ENCODE measurements at places on chromosomes 13 and 19.

DNA sequence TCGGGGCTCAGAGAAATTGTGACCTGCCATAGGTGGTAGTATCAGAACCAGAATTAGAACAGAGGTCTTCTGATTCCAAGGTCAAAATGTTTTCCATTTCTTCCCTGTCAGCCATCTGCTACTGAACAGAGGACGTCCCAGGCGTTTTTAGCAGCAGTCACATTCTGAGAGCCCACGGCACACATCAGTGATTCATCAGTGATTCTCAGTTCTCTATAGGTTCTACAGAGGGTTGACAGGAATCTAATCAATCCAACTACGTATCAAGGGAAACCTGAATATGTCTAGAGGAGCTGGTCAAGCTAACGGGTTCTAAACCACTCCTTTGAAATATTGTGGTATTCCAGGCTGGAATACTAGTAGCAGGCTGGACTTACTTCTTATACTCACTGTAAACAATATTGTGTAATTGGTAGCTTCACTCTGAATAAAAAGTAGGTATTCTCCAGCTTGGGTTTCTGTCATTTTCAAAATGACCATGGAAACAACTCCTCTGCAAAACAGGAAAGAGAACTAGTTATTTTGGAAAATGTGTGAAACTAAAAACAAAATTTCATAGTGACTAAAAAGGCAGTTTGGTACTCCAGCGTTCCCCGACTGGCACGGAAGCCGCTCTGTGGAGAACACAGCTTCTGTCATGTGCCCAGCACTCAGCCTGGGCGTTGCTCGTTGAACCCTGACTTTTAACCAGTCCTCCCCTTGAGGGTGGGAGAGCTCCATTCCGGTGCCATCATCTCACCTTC is 43.2 kb downstream of the FLT3 start:
- DNase-seq = no peak

GRCh38 chr13:85313761-85314503 is 485.3 kb downstream of the SLITRK6 start:
- no peak for DNase-seq

DNA sequence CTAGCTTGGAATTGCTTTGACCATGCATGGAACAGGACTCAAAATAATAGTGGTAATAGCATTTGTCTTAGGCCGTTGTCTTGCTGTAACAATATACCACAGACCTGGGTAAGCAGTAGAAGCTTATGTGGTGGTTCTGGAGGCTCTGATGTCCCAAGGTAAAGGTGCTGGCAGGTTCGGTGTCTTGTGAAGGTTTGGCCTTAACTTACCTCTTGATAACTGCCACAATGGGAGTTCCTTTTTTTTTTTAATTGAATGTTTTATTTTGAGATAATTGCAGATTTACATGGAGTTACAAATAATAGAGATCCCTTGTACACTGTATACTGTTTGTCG is 5.8 kb downstream of the RPL21 start:
- DNase-seq = no peak

GRCh38 chr19:49779731-49780555 is 13.1 kb downstream of the AP2A1 start:
- DNase-seq = no peak

DNA sequence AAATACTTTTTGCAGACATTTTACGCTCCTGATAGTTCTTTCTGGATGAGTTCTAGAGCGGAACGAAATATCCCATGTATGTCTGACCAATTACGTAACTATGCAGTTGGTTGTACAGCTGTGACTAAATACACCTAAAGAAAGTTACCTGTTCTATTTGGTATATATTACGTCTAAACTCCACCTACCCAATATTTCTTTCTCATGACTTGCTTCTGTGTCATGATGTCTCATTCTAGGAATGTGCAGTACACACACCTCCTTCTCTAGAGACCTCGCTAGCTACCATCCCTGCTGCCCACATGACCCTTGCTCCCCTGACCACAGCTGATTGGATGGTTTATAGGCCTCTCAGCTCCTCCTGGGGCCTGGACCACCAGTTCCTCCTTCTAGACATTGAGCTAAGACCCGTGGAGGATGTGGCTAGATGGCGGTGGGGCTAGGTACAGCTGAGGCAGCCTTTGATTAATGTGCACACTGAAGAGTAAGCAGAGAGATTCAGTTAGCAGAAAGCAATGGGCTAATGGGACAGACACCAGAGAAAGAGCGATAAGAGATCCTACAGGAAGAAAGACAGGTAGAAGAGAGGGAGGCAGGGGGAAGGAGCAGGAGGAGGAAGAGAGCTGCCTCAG is 422.1 kb downstream of the COG6 start:
- no peak for DNase-seq

- DNase-seq = no peak
Measured at GRCh38 chr19:2282062-2282861, at the start of gene PEAK3. Gene PEAK3 (minus strand): TSS chr19:2282175. CDS start chr19:2280931, 1,244 bp downstream.

DNA sequence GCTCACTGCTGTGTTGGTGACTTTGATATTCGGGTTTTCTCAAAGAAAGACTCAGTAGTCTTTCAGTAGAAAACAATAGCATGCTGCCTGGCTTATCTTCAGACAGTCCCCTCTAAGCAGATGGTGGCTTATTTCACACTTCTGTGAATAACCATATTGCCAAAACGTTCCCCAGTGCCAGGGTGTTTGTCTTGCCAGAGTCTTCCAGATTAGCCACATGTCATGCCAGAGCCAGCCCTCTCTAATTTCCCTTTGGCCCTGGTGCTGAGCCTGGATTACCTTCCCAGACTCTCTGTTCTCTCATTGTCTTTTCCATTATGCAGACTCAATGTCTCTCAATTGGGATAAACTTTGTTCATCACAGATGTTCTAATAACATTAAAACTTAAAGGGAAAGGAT is 488.0 kb upstream of the ATXN8OS start:
- peak; percentile 0 for DNase-seq

Measured in DMS 273 treated with DMSO at 0.1 percent for 48 hours (cell line).